ENCODE measurements at places on chromosomes 1 and 21.

DNA sequence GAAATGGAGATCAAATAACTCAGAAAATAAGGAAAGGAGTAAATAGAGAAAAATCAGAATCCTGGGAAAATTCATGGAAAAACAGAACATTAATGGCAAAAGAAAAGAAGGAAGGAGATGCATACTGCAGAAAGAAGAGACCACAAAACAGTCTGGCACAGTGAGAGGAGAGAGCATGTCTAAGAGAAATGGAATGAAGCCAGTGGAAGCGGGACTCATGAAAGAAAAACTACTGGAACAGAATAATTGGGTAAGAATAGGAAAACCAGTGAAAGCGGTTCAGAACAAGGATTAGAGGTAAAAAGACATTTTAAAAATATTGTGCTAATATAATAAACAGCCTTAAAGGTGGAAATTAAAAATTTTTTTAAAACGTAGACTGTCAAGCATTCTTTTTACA, 93.6 kb upstream of the GREM2 start:
- DNase-seq: no peak

- DNase-seq: no peak
Observed at GRCh38 chr1:92439291-92439690, 47.4 kb downstream of the GFI1 start.

DNA sequence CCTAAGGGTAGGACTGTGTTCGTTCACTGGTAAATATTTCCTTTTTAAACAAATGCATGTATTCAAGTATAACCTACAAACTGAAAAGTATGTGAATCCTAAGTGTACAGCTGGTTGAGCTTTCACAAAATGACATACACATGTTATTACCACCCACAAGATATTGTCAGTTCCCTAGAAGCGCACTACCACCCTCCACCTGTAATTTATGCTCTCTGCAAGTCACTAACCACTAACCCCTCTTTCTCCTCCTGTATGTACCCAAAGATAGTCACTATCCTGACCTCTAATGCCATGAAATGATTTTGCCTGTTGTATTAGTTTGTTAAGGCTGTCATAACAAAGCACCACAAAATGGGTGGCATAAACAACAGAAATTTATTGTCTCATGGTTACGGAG, 82.8 kb upstream of the CHODL start:
- DNase-seq: no peak

DNA sequence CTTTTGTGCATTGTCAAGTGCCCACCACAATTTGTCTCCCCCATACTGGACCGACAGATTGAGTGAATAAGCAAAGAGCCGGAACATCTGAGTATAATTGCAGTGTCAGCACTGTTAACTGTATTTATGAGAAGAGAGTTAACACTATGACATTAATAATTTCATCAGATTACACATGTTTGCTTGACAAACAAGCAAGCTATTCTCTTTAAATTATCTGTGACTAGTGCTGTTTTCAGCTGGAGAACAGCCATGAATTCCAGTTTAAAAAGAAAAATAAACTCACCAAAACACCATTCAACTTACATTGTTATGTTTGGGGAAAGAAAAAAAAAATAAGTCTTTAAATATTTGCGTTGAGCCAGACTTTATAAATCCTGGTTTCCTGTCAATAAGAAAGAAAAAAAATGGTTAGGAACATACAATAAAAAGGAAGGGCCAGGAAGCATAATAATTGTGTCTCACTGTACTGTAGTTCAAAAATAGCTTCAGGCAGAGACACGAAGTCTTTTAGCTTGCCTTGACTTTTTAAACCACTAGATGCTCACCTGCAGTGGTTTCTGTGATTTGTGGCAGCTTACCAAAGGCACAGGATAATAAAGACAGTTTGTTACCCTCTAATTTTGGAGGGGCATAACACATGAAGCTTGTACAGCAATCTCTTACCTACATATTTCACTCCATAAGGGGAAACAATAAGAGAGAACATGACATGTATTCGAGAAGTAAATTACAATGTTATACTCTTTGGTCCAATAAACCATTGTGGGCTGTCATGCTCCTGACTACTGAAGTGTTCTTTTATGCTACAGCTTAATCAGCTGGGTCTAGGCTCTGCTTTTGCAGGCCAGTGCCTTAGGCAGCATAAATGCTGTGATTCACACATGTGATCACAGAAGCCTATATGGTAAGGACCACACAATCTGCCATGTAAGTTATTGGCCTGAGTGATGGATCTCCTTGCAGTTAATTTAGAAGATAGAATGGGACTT, 302.0 kb upstream of the ADGRL2 start:
- no peak for DNase-seq

GRCh38 chr1:217626321-217626720, 4.6 kb downstream of the GPATCH2 start:
- DNase-seq: no peak

DNA sequence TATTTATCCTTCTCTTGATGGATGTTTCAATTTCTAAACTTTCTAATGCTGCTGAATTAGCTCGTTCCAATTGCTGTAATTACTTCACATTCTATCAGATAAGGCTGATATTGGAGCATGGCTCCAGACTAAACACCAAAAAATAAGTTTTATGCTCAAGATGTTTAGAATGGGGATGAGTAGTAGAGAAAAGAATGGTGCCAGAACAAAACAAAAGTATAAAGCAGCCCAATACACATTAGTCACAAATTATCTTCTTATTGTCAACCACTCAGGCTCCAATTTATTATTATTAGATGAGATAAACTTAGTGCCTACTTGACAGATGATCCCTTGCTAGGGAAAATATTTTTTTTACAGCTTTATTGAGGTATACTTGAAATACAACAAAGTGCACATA, 21.8 kb downstream of the ATPAF1 start:
- no peak for DNase-seq

DNA sequence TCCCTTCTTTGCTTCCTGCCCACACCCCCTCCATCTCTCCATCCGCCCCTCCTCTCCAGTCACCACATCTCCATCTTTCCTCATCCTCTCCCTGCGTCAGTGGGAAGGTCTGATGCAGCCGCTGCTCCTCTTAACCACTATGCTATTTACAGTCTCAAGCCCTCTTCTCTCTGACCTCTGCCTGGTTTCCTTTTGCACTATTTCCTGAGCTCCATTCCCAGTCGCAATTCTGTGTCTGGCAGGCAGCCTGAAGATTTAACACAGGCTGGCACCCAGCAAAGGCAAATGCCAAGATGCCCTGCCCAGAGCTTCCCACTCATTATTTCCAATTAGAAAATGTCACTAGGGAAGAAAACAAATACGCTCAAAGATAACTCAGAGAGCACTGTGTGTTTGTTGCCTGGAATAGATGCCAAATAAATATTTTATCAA, 89.6 kb upstream of the LPGAT1 start:
- no peak for DNase-seq

Measured in activated naive CD8-positive, alpha-beta T cell treated with anti-CD3 and anti-CD28 coated beads, Interleukin-2, amount 50 U/mL, for 24 hours (primary cell).